ENCODE measurements at places on chromosomes 1 and 21.

DNA sequence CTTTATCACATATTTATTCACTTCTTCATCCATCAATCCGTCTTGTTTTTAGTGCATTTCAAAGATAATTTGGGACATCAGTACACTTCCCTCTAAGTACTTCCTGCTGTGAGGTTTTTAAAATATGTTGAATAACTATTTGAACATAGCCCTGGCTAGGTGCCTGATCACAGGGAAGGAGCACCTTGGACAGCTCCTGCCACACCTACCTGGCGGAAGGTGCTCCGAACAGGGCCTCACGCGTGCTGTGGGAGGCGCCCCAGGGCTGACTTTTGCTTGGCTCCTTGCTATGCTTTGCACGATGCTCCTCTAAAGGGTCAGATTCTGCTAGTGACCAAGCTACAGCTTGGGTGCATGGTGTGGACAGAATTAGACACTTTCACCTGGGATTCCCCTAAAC is 4.9 kb upstream of the ATXN7L2 start:
- DNase-seq: no peak

DNA sequence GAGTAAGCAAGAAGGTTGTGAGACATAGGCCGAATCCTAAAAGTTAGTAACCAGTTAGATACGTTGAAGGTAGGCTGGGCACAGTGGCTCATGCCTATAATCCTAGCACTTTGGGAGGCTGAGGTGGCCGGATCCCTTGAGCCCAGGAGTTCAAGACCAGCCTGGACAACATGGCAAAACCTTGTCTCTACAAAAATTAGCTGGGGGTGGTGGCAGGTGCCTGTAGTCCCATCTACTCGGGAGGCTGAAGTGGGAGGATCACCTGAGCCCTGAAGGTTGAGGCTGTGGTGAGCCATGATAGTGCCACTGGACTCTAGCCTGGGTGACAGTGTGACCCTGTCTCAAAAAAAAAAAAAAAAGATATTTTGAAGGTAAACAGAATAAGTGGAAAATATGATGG is 1.5 kb upstream of the PARP1 start:
- DNase-seq: no peak

DNA sequence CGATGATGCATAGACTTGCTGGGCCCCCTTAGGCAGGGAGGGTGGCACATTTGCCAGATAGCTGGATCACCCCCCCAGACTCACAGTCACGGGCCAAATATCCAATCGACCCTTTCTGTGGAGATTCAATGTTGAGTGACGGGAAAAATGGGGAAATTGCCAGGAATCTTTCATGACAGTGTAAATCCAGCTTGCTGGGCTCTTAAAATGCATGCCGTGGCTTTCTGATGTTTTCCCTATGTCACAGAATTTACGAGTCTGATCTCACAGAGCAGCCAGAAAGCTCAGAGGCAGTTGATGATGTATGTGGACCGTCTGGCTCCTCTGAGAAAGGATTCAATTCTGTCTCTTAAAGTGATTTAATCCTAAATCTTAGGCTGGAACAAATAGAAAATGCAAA is 150.1 kb upstream of the ZNF644 start:
- no peak for DNase-seq

- DNase-seq: no peak
Observed at GRCh38 chr1:30012455-30013440, 710.6 kb downstream of the MATN1 start.

- no peak for DNase-seq
Observed at GRCh38 chr1:235947989-235948388, 81.3 kb upstream of the LYST start.

DNA sequence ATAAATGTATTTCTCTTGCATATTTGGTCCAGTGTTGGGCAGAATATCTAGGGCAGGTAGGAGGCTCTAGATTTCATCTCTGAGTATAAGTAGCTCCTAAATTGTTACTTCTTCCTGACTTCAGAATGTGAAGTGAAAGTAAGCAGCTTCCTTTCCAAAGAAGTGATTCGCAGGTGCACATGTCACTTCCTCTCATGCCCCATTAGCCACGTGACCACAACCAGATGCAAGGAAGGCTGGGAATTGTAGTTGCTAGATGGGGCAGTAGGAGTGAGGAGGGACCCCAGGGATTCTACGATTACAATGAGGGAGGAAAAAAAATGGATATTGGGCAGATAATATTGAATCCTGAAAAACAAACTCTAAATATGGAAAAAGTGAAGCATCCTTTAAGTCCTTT is 113.2 kb upstream of the CYYR1 start:
- no peak for DNase-seq

DNA sequence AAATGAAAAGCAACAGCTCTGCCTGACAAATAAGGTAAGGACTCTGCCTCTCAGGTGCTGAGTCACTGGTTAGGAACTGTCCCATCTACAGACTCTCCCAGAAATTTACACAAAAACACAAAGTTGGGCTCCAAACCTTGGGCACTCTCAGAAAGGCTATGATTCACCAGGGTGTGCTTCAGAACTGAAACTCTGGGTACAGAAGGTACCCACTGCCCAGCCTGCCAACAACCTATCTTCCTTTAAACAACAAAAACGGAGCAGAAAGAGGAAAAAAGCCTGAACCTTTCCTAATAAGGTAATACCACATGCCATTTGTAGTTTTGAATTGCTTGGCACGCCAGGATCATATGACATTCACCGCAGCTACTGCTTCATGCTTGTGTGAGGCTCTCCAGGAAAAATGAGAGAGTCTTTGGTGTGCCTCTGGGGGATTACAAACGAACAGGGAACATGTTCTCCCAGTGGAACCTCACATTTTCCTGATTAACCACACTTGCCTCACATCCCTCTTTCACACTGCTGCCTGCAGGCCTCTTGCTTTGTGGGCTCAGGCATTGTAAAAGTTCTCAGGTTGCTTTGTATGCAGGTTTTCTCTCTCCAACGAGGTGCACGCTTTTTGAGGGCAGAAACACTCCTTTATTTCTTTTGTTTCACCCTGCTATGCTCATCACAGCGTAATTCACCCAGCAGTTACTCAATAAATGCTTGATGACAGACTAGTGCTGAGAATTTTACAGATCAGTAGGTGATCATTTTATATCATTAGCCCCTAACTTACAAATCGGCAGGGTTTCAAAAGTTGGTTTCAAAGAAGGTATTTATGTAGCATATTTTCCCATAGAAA is 65.1 kb downstream of the GADD45A start:
- DNase-seq: no peak

GRCh38 chr1:36944883-36945282 is 89.4 kb downstream of the GRIK3 start:
- DNase-seq: no peak

DNA sequence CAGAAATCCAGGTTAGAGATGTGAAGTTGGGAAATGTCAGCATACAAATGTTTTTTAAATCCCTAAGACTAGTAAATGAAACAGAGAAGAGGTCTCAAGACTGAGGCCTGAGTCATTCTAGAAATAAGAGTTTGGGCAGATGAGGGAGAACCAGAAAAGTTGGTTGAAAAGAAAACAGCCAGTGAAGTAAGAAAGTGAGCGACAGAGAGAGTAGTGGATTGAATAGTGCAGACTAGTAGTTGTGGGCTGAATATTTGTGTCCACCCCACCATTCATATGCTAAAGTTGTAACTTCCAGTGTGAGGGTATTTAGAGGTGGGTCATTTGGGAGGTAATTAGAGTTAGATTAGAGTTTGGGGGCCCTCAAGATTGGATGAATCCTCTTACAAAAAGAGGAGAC is 889.2 kb downstream of the TTLL7 start:
- DNase-seq: no peak

- DNase-seq: no peak
Observed at GRCh38 chr1:8941906-8942305, 3.8 kb upstream of the CA6 start.

DNA sequence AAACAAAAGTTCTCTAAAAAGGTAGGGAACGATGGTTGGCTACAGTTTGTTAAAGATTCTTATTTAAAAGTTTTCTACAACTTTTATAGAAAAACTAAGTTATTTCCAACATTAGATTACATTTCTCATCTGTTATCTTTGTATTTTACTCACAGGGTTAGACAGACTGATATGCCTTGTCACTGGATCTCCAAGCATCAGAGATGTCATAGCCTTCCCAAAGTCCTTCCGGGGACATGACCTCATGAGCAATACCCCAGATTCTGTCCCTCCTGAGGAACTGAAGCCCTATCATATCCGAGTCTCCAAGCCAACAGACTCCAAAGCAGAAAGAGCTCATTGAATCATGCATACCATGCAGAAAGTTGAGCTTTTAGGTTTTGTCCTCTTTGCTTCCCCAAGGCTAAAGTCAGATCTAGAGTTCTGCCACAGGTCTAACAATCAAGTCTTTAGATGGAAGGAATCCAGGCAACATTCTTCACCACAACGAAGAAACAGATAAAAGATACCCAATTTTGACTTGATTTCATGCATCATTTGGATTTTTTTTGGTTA is 10.3 kb downstream of the GAS5 start:
- no peak for DNase-seq

DNA sequence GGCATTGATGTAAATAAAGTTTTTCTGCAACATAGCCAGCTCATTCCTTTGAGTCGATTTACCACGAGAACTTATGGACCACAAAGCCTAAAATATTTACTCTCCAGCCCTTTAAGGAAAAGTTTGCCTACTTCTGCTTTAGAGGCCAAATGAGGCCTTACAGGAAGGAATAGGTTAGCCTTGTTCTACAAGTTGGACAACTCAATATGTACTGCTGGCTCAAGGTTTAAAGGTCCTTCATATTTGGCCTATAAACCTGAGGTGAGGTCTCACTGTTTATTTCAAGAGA is 144.5 kb upstream of the DNAH14 start:
- no peak for DNase-seq

GRCh38 chr1:107704911-107705310 is 260.1 kb downstream of the VAV3 start:
- no peak for DNase-seq

DNA sequence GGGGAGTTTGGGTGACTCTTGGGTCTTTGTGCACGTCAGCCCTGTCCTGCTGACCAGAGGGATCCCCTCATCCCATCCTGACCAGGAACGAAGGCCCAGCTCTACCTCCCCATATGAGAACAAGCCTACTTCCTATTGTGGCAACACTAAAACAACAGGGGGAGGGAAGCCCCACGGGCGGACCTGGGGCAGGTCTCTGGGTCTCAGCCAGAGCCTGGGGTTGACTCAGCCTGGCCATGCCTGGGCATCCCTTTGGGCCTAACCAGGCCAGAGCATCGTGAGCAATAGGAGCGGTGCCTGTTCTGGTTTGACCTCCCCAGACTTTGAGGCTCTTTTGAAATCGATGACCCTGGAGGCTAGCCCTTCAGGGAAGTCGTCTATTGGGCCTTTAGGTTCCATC is 16.8 kb downstream of the RPS6KA1 start:
- no peak for DNase-seq

- no peak for DNase-seq
Observed at GRCh38 chr1:175138579-175138978, 54.0 kb downstream of the KIAA0040 start.

GRCh38 chr1:87603626-87604025 is 274.9 kb downstream of the LMO4 start:
- DNase-seq: no peak

- DNase-seq: no peak
Observed at GRCh38 chr1:41354956-41355355, 6.3 kb upstream of the FOXO6 start.

DNA sequence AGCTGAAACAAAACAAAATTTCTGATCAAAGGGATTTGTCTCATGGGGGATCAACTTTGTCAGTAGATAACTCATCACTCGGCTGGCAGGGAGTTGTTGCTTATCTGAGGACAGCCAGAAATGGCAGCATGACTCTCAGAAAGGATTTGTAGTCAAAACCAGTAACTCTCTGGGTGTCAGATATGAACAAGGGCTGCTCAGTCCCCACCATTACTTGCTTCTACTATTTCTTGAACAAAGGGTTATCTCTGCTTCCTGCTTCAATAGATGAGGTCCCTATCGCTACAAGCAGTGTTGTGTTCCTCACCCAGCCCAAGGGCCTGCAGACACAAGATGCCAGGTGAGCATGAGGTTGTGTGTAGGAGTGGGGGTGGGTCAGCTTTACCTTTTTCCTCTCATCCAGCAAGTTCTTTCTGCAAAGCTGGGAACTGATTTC is 116.2 kb downstream of the PTBP2 start:
- DNase-seq: no peak

GRCh38 chr1:77762072-77762476 is 2.4 kb upstream of the USP33 start:
- no peak for DNase-seq

DNA sequence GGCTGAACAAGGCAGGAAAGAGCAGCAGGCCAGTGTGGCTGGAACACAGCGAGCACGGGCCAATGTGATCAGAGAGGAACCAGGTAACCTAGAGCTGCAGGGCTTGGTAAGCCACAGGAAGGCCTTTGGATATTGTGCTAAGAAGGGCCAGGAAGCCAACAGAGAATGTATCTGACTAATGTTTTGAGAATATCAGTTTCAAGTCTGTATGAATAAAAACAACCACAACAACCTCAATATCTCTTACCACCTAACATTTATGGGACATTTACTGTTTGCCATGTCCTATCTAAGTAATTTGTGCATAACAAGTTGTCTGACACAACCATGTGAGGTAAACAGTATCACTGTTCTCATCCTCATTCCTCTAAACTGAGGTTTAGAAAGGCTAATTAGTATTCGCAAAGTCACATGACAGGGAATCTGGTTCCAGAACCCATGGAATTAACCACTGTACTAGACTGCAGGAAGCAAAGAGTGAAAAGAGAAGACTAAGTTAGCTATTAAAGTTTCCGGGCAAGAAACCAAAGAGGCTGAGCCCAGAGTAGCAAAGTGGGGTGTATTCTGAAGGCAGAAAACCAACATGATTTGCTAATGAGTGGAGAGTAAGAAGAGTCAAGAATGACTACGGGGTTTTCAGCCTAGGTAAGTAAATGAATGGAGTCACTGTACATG is 38.9 kb downstream of the SPRTN start:
- DNase-seq: no peak

DNA sequence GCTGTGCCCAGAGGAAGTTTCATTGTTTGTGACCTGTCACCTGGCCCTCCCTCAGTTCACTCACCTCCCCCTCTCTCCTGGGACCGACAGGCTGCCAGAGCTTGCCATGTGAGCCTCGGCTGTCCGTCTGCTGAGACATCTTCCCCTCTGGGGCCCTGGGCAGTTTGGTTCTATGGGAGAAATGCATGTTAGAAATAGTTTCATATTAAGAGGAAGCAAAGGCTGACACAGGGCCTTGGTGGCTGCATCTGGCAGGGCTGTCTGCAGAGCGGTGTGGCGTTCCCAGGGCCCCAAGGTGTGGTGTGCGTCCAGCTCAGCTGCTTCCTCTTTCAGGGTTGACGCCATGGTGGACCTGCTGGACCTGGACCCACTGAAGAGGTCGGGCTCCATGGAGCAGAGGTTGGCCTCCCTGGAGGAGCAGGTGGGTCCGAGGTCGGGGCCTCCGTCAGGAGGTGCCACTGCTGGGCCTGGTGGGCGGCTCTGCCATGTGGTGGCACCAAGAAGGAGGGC is 31.9 kb upstream of the LRRC3 start:
- no peak for DNase-seq

DNA sequence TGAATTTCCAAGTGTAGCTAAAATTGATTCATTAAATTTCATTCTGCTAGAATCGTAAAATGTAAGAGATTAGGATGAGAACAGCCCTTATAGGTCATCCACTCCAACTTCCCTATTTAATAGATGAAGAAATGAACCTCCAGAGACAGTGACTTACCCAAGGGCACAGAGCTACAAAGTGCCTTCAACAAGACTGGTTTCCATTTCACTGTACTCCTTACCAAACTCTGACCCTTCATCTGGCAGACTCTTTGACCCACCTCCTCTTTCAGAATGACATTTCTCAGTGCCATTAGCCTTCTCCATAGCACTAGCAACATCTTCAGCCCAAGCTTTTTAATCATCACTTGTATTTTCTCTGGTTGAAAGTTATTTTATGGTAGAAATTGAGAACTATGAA is 161.3 kb downstream of the NEK7 start:
- no peak for DNase-seq

- no peak for DNase-seq
Observed at GRCh38 chr1:53783056-53783455, 44.1 kb upstream of the GLIS1 start.
